ENCODE measurements at places on chromosomes 11 and 22. TPM values are rescaled to one million over a fixed set of nuclear protein-coding genes. Genes with fewer than 3 reads are reported as not detected.

GRCh38 chr11:105456950-105457349 lies 152.9 kb upstream of the GRIA4 start:
- no peaks in the 10 kb centered on the region for H3K27me3 ChIP-seq
- no peak for DNase-seq
- H3K36me3 ChIP-seq, result no peaks in the 10 kb centered on the region
- no peak overlapping the region for H3K4me3 ChIP-seq

DNA sequence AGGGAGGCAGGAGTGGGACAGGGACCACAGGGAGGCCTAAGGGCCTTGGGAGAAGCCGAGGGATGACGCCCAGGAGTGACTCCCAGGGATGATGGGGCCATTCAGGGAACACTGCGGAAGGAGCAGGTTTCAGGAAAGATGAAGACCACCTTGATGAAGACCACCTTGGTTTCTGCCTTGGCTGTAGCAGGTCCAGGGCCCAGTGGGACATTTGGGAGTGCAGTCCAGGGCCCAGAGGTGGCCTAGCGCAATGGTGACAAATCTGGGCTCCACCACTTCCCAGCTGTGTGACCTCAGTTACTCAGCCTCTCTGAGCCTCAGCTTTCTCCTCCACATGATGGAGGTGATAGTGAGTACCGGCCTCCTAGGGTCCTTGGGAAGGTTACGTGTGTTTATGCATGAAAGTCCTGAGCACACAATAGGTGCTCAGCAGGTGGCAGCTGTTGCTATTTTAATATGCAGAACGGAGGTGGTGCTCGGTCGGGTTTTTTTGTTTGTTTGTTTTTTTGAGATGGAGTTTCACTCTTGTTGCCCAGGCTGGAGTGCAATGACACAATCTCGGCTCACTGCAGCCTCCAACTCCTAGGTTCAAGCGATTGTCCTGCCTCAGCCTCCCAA lies 770 bp downstream of the TSGA10IP start:
- DNase-seq, result no peak
- peaks cover 10% of the 10 kb centered on the region for H3K27me3 ChIP-seq
- H3K36me3 ChIP-seq, result no peaks in the 10 kb centered on the region
- no peaks in the 10 kb centered on the region for H3K4me1 ChIP-seq
- H3K4me3 ChIP-seq, result no peak overlapping the region

- H3K27ac ChIP-seq, result peak overlapping the region; percentile 76
- no peak overlapping the region for H3K4me3 ChIP-seq
- H3K4me1 ChIP-seq, result peaks cover 46% of the 10 kb centered on the region
- no peaks in the 10 kb centered on the region for H3K36me3 ChIP-seq
Observed at GRCh38 chr22:40666151-40666848, 13.0 kb upstream of the MCHR1 start.

The RAB39A gene
- total RNA-seq, result 0.15 TPM

- no peak overlapping the region for H3K27ac ChIP-seq
- no peaks in the 10 kb centered on the region for H3K36me3 ChIP-seq
- peaks cover 4% of the 10 kb centered on the region for H3K27me3 ChIP-seq
- H3K4me3 ChIP-seq, result no peak overlapping the region
Observed at GRCh38 chr11:100691896-100692653, 5.0 kb downstream of the ARHGAP42 start.

DNA sequence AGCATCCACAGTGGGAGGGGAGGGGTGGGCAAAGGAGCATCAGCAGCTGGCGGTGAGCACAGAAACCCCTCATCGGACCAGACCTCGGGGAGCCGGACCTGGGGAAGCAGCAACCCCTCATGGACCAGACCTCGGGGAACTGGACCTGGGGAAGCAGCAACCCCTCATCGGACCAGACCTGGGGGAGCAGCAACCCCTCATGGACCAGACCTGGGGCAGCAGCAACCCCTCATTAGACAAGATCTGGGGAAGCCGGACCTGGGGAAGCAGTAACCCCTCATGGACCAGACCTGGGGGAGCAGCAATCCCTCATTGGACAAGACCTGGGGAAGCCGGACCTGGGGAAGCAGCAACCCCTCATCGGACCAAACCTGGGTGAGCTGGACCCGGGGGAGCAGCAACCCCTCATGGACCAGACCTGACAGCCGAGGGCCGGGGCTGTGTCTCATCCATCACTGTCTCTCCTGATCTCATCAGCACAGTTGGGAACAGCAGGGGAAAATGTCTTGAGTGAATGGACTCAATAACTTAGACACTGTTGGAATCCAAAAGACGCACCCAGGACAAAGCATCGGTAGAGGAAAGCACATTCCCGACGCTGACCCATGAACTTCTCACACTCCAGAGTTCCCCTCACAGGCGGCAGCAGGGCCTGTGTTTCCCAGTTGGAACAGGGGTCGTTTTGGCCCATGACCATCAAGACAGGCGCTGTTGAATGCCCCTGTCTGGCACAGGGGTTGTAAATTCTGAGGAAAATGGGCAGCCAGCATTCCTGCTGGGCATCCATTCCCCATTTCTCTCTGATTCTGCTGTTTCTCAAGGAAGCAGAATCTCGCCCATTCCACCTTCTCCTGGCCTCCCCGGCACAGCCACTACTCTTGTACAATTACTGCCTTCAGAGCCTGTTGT lies 1494.6 kb downstream of the TBC1D22A start:
- H3K4me1 ChIP-seq, result no peaks in the 10 kb centered on the region
- no peak overlapping the region for H3K4me3 ChIP-seq
- H3K27ac ChIP-seq, result no peak overlapping the region
- peaks cover 13% of the 10 kb centered on the region for H3K27me3 ChIP-seq
- no peaks in the 10 kb centered on the region for H3K36me3 ChIP-seq
- DNase-seq, result no peak

The TBX1 gene
- total RNA-seq, result 0.94 TPM

The ROBO4 gene
- 14.2 TPM for total RNA-seq

The MUC5B gene
- not detected for total RNA-seq

DNA sequence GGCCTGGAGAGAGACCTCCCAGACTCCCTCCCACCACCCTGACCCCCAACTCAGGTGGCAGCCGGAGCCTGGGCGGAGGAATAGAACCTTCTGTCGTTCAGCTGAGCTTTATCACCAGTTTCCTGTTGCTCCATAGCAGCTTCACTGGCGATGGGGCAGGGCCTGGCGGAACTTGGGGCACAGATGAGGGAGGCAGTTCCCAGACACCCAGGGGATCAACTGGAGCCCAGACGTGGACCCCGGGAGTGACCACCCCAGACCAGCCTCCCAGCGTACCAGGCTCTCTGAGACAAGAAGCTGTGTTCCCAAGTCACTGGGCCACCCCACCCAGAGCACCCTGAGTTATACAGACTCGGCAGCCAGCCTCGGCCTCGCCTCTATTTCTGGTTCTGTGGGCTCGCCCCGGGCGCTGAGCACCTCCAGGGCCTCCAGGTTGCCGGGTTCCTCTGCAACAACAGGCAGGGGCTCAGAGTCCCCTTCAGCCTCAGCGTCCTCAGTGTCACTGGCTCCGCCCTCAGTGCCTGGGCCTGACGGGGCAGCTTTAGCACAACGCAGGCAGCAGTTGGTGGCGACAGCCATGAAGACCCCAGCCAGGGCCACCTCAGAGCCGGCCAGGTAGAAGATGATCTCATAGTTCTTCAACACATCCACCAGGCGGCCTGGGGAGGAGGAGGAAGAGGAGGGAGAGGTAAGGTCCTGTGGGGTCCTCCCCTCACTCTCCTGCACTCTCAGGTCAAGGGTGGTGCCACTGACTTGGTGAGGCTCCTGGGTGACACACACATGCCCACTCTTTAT lies 5.7 kb downstream of the SLC16A8 start:
- H3K4me1 ChIP-seq, result peaks cover 22% of the 10 kb centered on the region
- DNase-seq, result no peak
- no peaks in the 10 kb centered on the region for H3K36me3 ChIP-seq
- H3K4me3 ChIP-seq, result no peak overlapping the region
- H3K27me3 ChIP-seq, result peaks cover 14% of the 10 kb centered on the region

DNA sequence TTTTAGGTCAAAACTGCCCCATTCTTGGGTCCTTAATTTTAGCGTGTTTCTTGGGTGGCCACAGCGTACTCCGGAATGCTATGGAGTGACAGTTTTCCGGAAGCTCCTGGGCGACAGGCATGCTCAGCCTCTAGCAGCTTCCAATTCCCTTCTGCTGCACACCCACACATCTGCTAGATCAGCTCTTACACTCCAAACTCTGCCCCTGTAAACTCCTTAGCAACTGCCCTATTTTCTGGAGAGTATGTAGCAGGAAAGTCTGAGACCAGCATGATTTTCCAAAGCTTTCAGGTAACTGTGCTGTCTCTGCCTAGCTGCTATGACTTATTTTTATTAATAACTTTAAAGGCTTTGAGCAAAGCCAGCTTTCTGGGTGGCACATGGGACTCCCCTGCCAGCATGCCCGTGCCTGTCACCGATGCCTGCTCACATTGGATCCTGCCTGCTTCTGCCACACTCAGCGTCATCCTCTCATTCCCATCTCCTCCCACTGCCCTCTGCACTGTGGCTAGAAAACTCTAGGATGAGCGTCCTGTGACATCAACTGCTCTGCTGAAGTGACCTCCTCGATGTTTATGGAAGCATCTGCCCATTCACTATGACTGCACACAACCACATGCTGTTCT lies 17.3 kb downstream of the TOLLIP start:
- no peak overlapping the region for H3K4me3 ChIP-seq
- H3K27ac ChIP-seq, result no peak overlapping the region
- H3K36me3 ChIP-seq, result peaks cover 6% of the 10 kb centered on the region
- no peak for DNase-seq
- no peaks in the 10 kb centered on the region for H3K27me3 ChIP-seq
- H3K4me1 ChIP-seq, result peaks cover 5% of the 10 kb centered on the region

DNA sequence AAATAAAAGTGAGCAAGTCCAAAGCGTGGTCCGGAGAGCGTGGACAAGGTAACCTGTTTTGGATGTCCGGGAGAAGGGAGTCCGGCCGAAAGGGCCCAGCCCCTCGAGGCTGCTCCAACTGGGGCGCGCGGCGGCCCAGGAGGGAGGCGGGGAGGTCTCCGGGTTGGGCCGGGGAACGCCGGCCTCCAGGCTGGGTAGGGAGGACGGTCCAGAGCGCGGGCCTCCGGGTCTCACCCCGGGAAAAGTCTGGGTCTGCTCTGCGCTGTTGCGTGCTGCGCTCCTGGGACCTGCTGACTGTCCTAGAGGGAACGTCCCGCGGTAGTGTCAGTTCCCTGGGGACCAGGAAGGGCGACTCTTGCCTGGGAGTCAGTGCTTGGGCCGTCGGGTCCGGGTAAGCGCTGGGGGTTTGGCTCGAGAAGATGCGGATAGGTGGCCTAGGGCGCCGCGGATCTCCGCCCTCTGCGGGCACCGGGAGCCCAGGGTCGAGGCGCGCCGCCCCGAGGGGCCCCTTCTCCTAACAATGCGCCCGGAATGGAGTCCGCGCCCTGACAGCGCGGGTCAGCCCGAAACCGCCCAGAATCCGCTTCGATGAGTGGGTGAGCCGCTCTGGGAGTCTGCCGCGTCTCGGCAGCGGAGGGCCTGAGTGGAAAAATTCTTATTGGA lies 988 bp upstream of the FLI1 start:
- peaks cover 31% of the 10 kb centered on the region for H3K4me1 ChIP-seq
- peak overlapping the region; percentile 96 for H3K27ac ChIP-seq
- peaks cover 29% of the 10 kb centered on the region for H3K27me3 ChIP-seq
- no peaks in the 10 kb centered on the region for H3K36me3 ChIP-seq

DNA sequence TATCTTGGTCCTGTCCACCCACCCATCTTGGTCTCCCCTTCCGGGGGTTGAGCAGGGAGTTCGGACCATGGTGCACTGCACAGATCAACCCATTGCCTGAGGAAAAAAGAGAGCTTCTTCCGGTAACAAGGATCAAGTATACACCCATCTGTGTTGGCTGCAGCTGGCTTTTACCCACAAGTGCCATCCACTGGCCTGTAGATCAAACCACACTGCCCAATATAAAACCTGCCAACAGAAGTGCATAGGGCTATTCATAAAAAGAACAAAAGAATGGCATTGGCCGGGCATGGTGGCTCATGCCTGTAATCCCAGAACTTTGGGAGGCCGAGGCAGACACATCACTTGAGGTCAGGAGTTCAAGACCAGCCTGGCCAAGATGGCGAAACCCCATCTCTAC lies 94.5 kb downstream of the ZC3H12C start:
- no peak overlapping the region for H3K4me3 ChIP-seq
- no peak overlapping the region for H3K27ac ChIP-seq
- no peaks in the 10 kb centered on the region for H3K36me3 ChIP-seq
- DNase-seq, result no peak
- H3K4me1 ChIP-seq, result no peaks in the 10 kb centered on the region

DNA sequence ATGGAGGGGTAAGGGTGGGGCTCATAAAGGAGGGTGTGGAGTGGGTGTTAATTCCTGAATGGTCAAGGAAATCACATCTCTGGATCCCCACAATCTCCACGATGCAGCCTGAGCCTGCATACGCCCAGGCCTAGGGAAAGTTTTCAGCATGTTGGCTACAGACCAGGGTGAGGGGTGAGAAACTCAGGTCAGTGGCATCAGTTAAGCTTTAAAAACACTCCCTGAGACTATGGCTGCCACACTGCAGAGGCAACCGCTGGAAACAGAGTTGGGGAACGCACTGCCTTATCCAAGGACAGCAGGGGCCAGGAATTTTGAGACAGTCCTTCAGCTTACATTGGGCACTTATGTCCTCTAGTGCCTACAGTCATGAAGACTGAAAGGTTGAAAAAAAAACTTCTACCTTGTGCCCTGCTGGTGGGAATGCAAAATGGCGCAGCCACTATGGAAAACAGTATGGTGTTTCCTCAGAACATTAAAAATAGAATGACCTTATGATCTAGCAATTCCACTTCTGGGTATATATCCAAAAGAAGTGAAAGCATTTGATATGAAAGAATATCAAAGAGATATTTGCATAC lies 19.7 kb downstream of the DKK3 start:
- peak overlapping the region; percentile 67 for H3K27ac ChIP-seq
- peaks cover 74% of the 10 kb centered on the region for H3K4me1 ChIP-seq
- H3K27me3 ChIP-seq, result no peaks in the 10 kb centered on the region
- H3K36me3 ChIP-seq, result no peaks in the 10 kb centered on the region
- no peak overlapping the region for H3K4me3 ChIP-seq

GRCh38 chr11:613369-613968 lies 2.3 kb downstream of the IRF7 start:
- H3K4me3 ChIP-seq, result peak overlapping the region; percentile 85
- H3K27ac ChIP-seq, result peak overlapping the region; percentile 98
- H3K4me1 ChIP-seq, result peaks cover 19% of the 10 kb centered on the region
- no peaks in the 10 kb centered on the region for H3K27me3 ChIP-seq

The CASP5 gene
- total RNA-seq, result not detected

The PISD gene
- total RNA-seq, result 17.8 TPM

- H3K27me3 ChIP-seq, result no peaks in the 10 kb centered on the region
- H3K27ac ChIP-seq, result peak overlapping the region; percentile 88
Observed at GRCh38 chr22:39276440-39277141, 31.8 kb upstream of the PDGFB start.

Measured in heart right ventricle (tissue), 16 donors.